ENCODE measurements at places on chromosomes 2 and 18.

DNA sequence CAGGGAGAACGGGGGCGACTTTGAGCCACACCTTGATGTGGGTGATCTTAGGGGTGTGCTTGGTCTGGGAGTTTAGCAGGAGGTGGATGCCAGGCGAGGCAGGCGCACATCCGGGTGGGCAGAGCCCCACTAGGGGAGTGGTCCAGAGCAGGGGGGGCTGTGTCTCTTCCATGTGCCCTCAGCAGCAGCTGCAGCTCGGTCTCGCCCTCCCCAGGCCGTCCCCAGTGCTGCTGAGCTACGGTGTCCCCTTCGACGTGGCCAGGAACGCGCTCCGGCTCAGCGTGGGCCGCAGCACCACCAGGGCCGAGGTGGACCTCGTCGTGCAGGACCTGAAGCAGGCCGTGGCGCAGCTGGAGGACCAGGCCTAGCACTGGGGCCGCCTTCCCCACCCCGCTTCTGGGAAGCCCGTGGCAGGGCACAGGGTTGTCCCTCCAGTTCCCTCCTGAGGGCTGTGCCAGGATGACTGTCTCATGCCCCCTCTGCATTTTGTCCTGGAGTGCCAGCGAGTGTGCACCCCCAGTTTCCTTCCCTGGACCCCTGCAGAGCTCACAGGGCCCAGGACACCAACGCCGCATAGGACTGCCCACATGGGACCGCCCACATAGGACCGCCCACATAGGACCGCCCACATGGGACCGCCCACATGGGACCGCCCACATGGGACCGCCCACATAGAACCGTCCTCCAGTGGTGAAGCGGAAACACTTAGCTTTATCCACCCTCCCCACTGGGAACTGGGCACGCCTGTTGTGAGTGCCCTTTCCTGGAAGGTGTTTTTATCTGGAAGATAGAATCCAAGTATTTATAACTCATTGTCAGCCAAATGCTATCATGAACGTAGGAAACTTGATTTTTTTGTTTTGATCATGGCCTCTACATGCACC, 1.9 kb upstream of the ESPNL start:
- peaks cover 2% of the 10 kb centered on the region for H3K27me3 ChIP-seq
- H3K36me3 ChIP-seq, result peaks cover 13% of the 10 kb centered on the region
- H3K4me1 ChIP-seq, result no peaks in the 10 kb centered on the region

DNA sequence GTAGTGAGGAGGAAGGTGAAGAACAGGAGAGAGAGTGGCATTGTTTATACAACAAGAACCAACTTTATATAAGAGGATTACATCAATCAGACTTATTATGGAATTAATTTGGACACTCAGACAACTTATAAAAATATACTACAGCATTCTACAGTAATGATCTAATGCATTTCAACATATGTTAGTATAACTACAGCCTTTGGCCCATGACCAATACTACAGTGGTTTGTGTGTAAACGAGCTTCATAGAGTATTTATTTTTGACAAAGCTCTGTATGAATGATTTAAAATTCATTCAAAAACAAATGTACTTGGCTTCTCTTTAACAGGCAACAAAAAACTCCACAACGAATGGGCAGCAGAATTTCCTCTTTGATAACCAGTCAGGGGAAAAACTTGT, 72.8 kb downstream of the ZNF521 start:
- no peak for DNase-seq
- H3K36me3 ChIP-seq, result no peaks in the 10 kb centered on the region
- H3K27me3 ChIP-seq, result peaks cover 2% of the 10 kb centered on the region
- H3K27ac ChIP-seq, result no peak overlapping the region
- H3K4me1 ChIP-seq, result no peaks in the 10 kb centered on the region

- peaks cover 31% of the 10 kb centered on the region for H3K4me1 ChIP-seq
- H3K27me3 ChIP-seq, result peaks cover 7% of the 10 kb centered on the region
- no peak within 1 kb of the TSS for H3K27ac ChIP-seq
- H3K4me3 ChIP-seq, result peak within 1 kb of the TSS; percentile 72
- no peak for DNase-seq
- H3K36me3 ChIP-seq, result peaks cover 4% of the 10 kb centered on the region
Observed at GRCh38 chr2:108988796-108989713, at the start of gene EDAR. Gene EDAR, minus strand, starts transcription at chr2:108989220. Its CDS starts 58,206 bp downstream, at chr2:108931014.

GRCh38 chr18:30328839-30329238, 713.7 kb downstream of the DSC3 start:
- no peaks in the 10 kb centered on the region for H3K27me3 ChIP-seq
- no peaks in the 10 kb centered on the region for H3K4me1 ChIP-seq
- H3K27ac ChIP-seq, result no peak overlapping the region
- no peaks in the 10 kb centered on the region for H3K36me3 ChIP-seq
- no peak for DNase-seq

DNA sequence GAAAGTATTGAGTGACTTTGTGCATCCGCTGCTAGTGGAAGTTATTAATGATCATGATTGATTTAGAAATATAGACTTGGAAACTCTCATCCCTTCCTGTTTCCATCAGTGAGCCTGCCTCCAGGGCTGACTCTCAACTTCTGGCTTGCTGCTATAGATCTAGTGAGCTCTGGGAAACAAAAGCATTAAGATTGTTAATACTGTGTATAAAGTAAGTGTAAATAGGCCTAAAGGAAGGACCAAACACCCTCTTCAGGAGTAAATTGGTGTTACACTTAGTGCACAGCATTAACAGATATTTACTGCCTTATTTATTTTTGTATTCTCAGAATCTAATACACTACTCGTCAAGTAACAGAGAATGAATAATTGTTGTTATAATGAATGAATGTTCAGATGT, 285.6 kb downstream of the THSD7B start:
- no peak overlapping the region for H3K27ac ChIP-seq
- no peaks in the 10 kb centered on the region for H3K4me1 ChIP-seq
- H3K36me3 ChIP-seq, result no peaks in the 10 kb centered on the region
- no peaks in the 10 kb centered on the region for H3K27me3 ChIP-seq
- DNase-seq, result no peak

DNA sequence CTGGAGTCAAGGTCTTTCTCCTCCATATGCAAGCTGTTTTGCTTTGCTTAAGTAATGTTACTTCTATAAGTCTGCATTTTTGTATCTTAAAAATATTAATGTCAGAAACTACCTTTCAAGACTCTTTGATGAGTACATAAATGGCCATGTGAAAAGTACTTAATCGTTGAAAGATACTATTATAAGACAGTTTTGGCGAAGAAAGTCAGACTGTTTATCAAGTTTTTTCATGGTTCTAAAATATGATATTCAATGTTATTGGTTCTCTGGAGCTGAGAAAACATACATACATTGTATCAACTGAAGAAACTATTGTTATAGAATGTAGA, 25.1 kb downstream of the FBXO48 start:
- no peaks in the 10 kb centered on the region for H3K36me3 ChIP-seq
- DNase-seq, result no peak
- H3K4me1 ChIP-seq, result peaks cover 31% of the 10 kb centered on the region

GRCh38 chr18:54743605-54743995, 84.7 kb upstream of the RAB27B start:
- H3K36me3 ChIP-seq, result no peaks in the 10 kb centered on the region
- no peak overlapping the region for H3K4me3 ChIP-seq
- no peak overlapping the region for H3K27ac ChIP-seq
- no peaks in the 10 kb centered on the region for H3K4me1 ChIP-seq
- H3K27me3 ChIP-seq, result peaks cover 7% of the 10 kb centered on the region

DNA sequence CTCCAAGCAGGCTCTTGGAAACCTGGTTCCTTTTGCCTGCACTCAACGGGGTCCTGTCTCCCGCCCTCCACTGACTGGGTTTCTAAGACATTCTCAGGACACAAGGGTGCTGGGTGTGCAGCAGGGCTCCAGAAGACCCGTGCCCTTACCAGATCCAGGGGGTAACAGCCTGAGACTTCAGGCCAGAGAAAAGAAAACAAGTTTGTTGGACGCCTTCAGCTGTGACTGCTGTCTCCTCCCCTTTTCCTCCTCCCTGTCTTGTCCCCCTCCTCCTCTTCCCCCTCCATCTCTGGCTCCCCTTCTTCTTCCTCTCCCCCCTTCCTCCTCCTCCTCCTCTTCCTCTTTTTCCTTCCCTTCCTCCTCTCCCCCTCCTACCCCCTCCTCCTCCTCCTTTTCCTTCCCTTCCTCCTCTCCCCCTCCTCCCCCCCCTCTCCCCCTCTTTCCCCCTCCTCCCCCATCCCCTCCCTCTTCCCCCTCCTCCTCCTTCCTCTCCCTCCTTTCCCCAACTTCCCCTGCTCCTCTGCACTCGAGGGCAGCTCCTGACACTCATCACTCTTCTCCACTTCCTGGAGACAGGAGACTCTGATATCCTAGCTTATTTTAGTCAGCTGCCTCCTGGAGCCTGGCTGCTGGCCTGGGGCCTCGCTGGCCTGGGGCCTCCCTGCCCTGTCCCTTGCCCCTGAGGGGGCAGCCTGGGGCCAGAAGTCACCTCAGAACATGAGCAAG, 12.4 kb downstream of the ADRA2B start:
- no peaks in the 10 kb centered on the region for H3K36me3 ChIP-seq
- H3K4me1 ChIP-seq, result no peaks in the 10 kb centered on the region
- no peak overlapping the region for H3K4me3 ChIP-seq
- peaks cover 2% of the 10 kb centered on the region for H3K27me3 ChIP-seq

GRCh38 chr2:152183401-152184073, 8.0 kb upstream of the STAM2 start:
- no peak overlapping the region for H3K4me3 ChIP-seq
- no peak for DNase-seq
- peaks cover 2% of the 10 kb centered on the region for H3K36me3 ChIP-seq
- peaks cover 13% of the 10 kb centered on the region for H3K4me1 ChIP-seq
- peaks cover 21% of the 10 kb centered on the region for H3K27me3 ChIP-seq
- no peak overlapping the region for H3K27ac ChIP-seq

GRCh38 chr2:199469514-199470360, 12.0 kb upstream of the SATB2 start:
- peak overlapping the region; percentile 34 for H3K27ac ChIP-seq
- no peak overlapping the region for H3K4me3 ChIP-seq
- no peaks in the 10 kb centered on the region for H3K4me1 ChIP-seq
- no peak for DNase-seq
- H3K36me3 ChIP-seq, result no peaks in the 10 kb centered on the region
- peaks cover 89% of the 10 kb centered on the region for H3K27me3 ChIP-seq

DNA sequence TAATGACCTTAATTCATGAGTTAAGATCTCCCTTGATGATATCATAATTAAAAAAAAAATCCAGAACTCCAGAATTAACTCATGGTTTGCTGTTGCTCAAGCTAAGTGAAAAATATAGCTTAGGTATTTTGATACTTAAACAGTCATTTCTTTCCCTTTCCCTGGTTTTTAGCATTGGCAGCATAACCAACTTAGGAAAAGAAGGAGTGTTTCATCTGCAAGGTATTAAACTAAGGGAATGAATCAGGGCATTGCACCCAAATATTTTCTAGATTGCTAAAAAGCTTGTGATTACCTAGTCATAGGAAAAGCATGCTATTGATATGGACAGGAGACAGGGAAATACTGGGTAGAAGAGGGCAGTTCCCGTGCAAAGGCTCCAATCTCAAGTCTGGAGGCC, 207.2 kb downstream of the LRP1B start:
- H3K4me1 ChIP-seq, result no peaks in the 10 kb centered on the region
- DNase-seq, result no peak

DNA sequence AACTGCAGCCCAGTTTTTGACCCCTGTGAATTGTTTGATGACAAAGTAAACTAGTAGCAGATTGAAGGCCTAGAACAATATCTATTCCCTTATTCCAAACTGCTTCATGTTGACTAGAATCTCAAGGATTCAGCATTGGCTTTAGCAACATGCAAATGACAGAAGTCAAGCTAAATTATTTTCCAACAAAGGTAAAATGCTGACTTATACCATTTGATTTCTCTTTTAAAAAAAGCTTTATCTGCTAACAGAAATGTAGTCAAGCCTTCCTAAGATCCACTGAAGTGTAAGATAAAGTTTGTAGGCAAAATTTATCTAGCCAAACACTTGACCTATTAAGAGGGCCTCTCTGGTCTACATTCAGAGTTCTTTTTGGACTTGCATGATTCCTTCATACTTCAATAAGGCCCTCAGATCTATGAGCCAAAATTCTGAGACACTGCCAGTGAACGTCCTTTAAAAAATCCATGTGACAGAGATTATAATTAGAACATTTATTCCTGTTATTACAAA, 9.5 kb upstream of the CYBRD1 start:
- peaks cover 2% of the 10 kb centered on the region for H3K27me3 ChIP-seq
- H3K36me3 ChIP-seq, result no peaks in the 10 kb centered on the region
- H3K27ac ChIP-seq, result no peak overlapping the region
- H3K4me1 ChIP-seq, result peaks cover 5% of the 10 kb centered on the region
- no peak overlapping the region for H3K4me3 ChIP-seq

GRCh38 chr18:55214969-55215368, 255.7 kb upstream of the CCDC68 start:
- no peaks in the 10 kb centered on the region for H3K36me3 ChIP-seq
- H3K27ac ChIP-seq, result no peak overlapping the region
- H3K4me1 ChIP-seq, result no peaks in the 10 kb centered on the region
- H3K27me3 ChIP-seq, result no peaks in the 10 kb centered on the region

DNA sequence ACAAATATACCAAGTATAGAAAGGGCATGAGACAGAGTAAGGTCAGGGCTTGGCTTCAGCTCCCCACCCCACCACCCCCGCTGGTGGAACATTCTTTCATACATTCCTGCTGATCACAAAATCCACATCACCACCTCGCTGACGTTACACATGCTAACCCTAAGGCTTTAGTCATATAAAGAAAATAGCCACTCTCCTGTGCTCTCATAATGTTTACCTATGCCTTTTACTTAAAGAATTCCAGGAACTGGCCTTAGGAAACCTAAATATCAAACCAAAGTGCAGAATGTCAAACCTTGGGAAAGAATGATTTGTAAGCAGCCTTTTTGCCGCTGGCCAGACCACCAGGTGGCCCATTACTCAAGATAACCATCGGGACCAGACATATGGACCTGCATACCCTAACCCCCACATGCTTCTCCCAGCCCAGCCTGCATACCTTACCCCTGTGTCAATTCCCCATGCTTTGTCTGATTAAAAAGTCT, 136.3 kb upstream of the SLC39A10 start:
- no peak overlapping the region for H3K27ac ChIP-seq
- H3K27me3 ChIP-seq, result no peaks in the 10 kb centered on the region
- peaks cover 26% of the 10 kb centered on the region for H3K36me3 ChIP-seq
- H3K4me1 ChIP-seq, result peaks cover 30% of the 10 kb centered on the region

- DNase-seq, result no peak
- no peak overlapping the region for H3K27ac ChIP-seq
- no peak overlapping the region for H3K4me3 ChIP-seq
- H3K27me3 ChIP-seq, result no peaks in the 10 kb centered on the region
- H3K36me3 ChIP-seq, result no peaks in the 10 kb centered on the region
- H3K4me1 ChIP-seq, result no peaks in the 10 kb centered on the region
Observed at GRCh38 chr2:174023591-174024523, 58.7 kb upstream of the SP3 start.

DNA sequence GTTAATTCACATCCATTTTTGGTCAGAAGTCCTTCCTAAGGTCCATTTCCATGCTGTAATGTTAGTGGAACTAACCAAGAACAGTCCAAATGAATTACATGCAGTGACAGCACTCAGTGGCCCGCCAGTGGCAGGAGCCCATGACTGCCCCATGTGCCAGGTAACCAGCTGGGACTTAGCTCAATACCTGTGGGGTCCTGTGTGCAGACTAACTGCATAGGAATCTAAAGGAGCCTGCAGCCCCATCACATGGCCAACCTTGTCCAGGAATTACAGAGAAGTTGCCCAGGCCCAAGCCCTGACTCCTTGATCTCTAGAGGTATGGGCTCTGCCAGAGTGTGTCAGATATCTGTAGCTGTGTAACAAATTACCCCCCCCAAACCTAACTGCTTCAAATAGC, 35.4 kb upstream of the GPR17 start:
- H3K27me3 ChIP-seq, result peaks cover 6% of the 10 kb centered on the region
- DNase-seq, result no peak
- no peak overlapping the region for H3K27ac ChIP-seq
- H3K4me3 ChIP-seq, result no peak overlapping the region
- H3K36me3 ChIP-seq, result no peaks in the 10 kb centered on the region

GRCh38 chr2:219687882-219688559, 60.6 kb downstream of the SLC4A3 start:
- H3K36me3 ChIP-seq, result no peaks in the 10 kb centered on the region
- peaks cover 6% of the 10 kb centered on the region for H3K4me1 ChIP-seq
- peaks cover 6% of the 10 kb centered on the region for H3K27me3 ChIP-seq
- no peak for DNase-seq

Data from activated T-helper 1 cell treated with anti-CD3 and anti-CD28 coated beads, Interleukin-12 subunit alpha, Interleukin-12 subunit beta, Interleukin-2, Interleukin-4 antibody, amounts not matched to agents 30 ng/mL and 10 ng/mL and 1 ng/mL, durations not matched to agents 14 hours and 24 hours and 36 hours (primary cell).